ENCODE measurements at places on chromosomes 1 and 21. TPM values are rescaled to one million over a fixed set of nuclear protein-coding genes. Genes with fewer than 3 reads are reported as not detected.

DR1 gene
- 42.6 TPM for total RNA-seq

GRCh38 chr1:175191659-175192058 lies 917 bp downstream of the KIAA0040 start:
- no peak for DNase-seq

- DNase-seq = no peak
Observed at GRCh38 chr1:11833497-11833896, 14.1 kb downstream of the NPPA start.

DNA sequence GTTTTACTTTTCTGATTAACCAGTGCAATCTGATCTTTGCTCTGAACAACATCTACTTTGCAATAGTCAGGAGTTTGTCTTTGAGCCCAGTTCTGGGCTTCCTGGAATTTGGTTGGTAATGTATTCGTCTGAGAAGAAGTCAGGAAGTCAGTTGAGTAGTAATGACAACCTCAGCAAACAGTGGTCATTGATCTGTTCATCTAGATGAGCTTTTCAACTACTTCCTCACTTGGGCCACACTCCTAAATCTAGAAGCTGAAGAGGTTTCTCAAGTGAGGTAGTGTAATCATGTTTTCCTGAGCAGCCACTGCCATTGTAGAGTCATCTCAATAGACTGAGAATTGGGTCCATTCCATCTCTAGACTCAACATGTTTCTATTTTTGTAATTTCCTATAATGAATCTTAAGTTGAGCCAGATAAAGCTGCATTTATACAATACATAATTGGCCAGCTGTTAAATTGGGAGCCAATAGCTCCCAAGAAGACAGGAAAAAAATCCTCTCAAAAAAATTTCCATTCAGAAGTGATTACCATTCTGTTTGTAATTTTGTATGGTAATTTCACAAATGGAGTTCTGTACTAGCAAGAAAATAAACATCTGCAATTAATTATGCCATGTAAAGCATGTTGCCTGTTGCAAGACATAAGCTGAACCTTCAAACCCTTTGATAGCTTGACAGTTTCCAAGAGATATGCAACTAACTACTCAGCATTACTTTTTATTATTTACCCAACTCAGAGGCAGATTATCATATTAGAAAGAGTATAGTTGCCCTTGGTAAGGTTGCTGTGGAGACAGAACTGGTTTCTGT lies 49.6 kb downstream of the WDR64 start:
- DNase-seq = no peak

Measured in spleen (tissue), 13 donors.